ENCODE measurements at places on chromosomes 3 and 15. TPM values are rescaled to one million over a fixed set of nuclear protein-coding genes. Genes with fewer than 3 reads are reported as not detected.

The RPL29 gene
- total RNA-seq: 2,087 TPM

The GNB4 gene
- total RNA-seq: 46.7 TPM

The MEF2A gene
- total RNA-seq: 13.0 TPM

The ZNF639 gene
- 42.6 TPM for total RNA-seq

The EPHA3 gene
- not detected for total RNA-seq

The TUSC7 gene
- total RNA-seq: not detected

The RPL22L1 gene
- 510 TPM for total RNA-seq

The RHOV gene
- total RNA-seq: 1.7 TPM

The ACAP2 gene
- total RNA-seq: 26.2 TPM

The FOXL2 gene
- 1.5 TPM for total RNA-seq

The RPP25 gene
- 6.1 TPM for total RNA-seq

The RTP4 gene
- 0.40 TPM for total RNA-seq

The SLC12A1 gene
- not detected for total RNA-seq

The ABHD14A gene
- 13.8 TPM for total RNA-seq

The LTF gene
- not detected for total RNA-seq

The LRRIQ4 gene
- total RNA-seq: not detected

The P2RY14 gene
- total RNA-seq: not detected

The SLC6A1 gene
- total RNA-seq: not detected
